ENCODE measurements at places on chromosomes 16 and 17. TPM values are rescaled to one million over a fixed set of nuclear protein-coding genes. Genes with fewer than 3 reads are reported as not detected.

MYLK3 gene
- 3.0 TPM for total RNA-seq

- DNase-seq, result no peak
These were observed 137.7 kb upstream of the CDH5 start for GRCh38 chr16:66228792-66229191.

GRCh38 chr16:57528499-57529390 lies 7.6 kb downstream of the CCDC102A start:
- no peak for DNase-seq

CAPNS2 gene
- total RNA-seq, result 71.3 TPM

GRCh38 chr17:14805348-14805747 lies 459.8 kb downstream of the PMP22 start:
- no peak for DNase-seq

- DNase-seq, result no peak
These were observed 4.5 kb downstream of the HOXB9 start for GRCh38 chr17:48621410-48622392.

CES1 gene
- total RNA-seq, result 2.9 TPM

- no peak for DNase-seq
These were observed 64.4 kb upstream of the CDH8 start for GRCh38 chr16:62100651-62101050.

Measured in skin of body (tissue), 3 donors.